ENCODE measurements at places on chromosomes 3 and 15.
A peak's percentile ranks its signal among the peaks of the same experiment; 100 is the strongest.

DNA sequence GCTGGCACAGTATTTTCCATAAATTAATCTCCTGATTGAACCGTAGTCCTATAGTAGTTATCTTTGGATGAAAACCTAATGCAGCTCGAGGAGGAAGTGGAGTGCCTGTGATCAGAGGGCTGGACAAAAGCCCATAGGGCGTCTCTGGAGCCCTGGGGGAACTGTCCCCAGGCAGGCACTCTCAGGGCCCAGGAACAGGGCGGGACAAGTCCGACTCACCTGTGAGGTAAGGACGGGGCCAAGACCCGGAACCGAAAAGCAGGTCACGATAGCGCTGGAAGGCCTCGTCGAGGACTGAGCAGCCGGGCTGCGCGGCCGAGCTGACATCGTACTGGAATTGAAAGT lies 341 bp downstream of the HEXA start:
- peak; percentile 61 for DNase-seq

DNA sequence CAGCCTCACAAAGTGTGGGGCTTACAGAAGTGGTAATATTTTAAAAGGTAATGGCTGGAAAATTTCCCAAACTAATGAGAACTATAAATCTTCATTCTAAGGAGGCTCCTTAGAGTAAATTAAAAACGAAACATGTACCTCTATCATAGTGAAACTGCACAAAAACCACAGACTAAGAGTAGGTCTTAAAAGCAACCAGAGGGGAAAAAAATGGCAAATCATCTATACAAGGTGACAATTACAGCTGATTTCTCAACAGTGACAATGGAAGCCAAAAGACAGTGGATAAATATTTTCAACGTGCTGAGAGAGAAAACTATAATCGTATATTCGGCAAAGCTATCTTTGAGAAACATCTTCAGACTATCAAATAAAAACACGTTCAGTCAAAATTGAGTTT lies 20.6 kb downstream of the HEG1 start:
- DNase-seq, result no peak

GRCh38 chr3:106058475-106058874 lies 189.7 kb upstream of the CBLB start:
- DNase-seq, result no peak

- peak; percentile 10 for DNase-seq
Observed at GRCh38 chr15:53126144-53126543, 336.0 kb upstream of the ONECUT1 start.

DNA sequence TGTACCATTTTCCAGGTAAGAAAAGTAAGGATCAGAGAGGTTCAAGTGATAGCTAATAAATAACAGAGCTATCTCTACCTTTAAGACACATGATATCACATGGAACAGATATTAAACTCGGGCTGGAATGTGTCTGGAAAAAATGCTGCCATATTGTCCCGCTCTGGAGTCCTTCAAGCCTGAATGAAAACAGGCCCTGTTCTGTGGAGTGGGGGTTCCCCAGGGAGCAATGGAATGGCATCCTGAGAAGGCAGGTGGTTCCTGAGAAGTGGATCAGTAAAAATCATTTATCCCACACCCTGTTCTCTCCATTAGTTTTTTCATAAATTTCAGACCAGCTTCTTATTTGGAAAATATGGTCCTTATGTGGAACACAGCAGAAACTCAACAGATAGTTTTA lies 57.3 kb upstream of the PRTG start:
- DNase-seq, result no peak

DNA sequence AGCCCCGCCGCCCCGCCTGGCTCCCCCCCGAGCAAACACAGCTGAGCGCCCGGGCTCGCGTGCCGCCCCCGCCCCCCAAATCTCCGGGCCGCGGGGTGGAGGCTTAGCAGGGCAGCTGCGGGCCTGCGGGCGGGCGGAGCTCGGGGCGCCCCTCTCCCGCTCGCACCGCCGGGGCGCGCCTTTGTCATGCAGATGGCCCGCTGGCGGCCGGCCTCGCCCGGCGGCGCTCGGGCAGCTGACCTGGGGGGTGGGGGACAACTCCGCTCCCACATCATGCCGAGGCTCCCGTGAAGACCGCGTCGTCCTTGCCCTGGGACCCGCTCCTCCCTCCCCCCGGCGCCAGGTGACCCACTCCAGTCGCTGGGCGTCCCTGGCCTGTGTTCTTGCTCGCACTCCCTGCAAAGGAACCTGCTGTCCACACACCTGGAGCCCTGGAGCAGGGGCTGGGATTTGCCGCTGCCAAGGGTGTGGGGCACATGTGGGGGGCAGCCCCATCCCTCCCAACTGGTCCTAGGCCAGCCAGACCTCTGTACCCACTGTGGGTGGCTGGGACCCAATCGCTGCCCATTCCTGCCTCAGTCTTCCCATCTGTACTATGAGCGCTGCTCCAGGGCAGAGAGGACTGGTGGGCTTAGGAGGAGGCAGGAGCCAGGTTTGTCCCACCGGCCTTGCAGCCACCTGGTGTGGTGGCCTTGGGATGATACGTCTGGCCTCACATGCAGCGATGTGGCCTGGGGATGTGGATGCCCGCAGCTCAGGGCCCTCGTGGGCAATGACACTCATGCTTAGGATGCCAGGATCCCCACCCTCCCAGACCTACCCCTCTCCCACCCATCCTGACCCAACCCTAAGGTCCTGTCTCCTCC lies 33.5 kb downstream of the DNAJB8 start:
- peak; percentile 35 for DNase-seq

DNA sequence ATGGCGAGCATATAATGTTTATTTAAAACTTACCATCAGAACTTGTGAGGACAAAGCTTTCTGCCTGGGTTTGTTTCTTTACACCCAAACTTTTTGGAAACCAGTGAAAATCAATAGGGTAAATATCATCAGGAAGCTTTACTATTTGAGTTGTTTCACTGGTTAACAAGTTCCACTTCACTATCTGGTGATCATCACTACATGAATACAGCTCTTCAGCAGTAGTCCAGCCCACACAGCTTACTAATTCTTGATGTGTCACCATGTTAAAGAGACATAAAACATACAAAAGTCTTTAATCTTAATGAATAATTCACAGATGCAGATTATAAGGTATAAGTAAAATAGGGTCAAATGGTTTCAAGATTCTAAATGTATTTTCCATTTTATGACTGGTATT lies 17.6 kb downstream of the IFT80 start:
- no peak for DNase-seq

DNA sequence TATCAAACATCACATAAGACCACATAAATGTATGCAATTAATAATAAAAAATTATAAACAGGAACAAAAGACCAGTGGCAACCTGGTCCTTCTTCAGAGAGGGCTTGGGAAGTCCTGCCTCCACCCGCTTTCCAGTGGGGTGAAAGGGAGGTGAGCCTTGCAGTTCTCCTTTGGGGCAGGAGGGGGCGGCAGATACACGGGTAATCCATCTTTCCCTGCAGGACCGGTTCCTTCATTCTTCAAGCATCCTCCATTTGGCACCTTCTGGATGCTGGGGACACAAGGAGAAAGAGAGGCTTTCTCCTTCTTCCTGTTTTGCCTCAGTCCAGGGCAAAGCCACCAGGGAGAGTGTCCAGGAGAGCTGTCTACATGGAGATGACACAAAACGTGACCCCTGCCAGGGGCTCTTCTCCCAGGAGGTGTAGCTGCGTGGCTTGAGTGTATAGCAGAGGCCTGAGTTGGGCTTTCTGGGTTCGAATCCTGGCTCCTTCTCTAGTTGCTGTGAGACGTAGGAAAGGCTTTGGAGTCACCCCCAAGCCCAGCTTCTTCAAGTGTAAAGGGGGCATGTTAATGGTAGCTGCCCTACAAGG lies 23.2 kb downstream of the RPLP1 start:
- DNase-seq, result peak; percentile 74

DNA sequence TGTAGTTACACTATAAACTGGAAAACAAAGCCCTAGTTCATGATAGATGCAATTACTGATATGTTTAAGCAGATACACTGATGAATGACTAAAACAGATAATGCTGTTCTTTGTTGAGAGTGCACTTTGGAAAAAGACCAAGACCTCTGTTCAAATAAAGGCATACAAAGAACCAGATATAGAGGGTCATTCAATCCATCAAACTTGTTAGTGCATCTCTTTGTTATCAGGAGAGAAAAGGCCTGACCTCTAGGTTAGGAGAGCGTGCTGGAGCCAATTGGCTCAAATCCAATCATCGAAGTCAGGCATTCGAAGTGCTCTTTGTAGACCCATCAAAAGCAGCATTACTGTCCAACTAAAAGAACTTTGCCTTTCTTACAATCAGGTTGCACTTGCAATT lies 124.2 kb downstream of the TFG start:
- no peak for DNase-seq

DNA sequence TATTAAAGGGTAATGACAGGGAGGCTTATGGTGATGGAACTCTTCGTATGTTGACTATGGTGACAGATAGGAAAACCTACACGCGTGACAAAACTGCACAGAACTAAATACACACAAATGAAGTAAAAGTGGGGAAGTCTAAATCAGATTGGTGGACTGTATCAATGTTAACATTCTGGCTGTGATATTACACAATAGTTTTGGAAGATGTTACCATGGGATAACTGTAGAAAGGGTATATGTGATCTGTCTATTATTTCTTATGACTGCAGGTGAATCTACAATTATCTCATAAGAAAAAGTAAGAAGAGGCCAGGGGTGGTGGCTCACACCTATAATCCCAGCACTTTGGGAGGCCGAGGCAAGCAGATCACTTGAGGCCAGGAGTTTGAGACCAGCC lies 9.1 kb downstream of the HIGD2B start:
- DNase-seq, result no peak

DNA sequence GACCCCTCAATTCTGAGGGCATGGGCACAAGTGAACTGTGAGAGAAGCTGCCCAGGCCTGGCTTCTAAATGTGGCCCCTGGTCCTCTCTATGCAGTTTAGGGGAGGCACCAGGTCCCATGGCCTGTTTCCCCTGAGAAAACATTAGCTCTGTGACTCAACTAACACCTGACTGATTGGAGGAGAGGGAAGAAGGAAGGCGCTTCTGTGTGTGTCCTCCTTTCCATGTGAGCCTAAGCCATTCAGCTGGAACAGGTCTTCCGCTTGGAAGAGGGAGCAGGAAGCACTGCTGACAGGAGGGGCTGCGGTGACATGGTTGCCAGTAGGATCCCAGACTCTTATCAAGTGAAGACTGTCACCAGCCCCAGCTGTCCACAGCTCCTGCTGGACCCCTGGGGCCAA lies 79.5 kb downstream of the MYLK start:
- DNase-seq, result no peak

- no peak for DNase-seq
Observed at GRCh38 chr15:60301024-60301423, 96.8 kb downstream of the ANXA2 start.

- peak; percentile 15 for DNase-seq
Observed at GRCh38 chr15:56948000-56948763, 29.7 kb downstream of the TCF12 start.

GRCh38 chr3:152400887-152401286 lies 132.2 kb downstream of the MBNL1 start:
- no peak for DNase-seq

DNA sequence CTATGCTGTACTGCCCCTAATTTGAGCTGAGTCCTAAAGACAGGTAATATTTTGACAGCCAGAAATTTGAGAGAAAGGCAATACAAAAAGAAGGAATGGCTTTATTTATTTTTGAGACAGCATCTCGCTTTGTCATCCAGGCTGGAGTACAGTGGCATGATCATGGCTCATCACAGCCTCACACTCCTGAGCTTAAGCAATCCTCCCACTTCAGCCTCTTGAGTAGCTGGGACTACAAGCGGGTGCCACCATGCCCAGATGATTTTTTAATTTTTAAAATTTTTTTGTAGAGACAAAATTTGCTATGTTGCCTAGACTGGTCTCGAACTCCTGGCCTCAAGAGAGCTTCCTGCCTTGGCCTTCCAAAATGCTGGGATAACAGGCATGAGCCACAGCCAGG lies 77.4 kb upstream of the SLC4A7 start:
- no peak for DNase-seq

GRCh38 chr15:77014132-77015081 lies 19.5 kb downstream of the PSTPIP1 start:
- peak; percentile 92 for DNase-seq

- DNase-seq, result peak; percentile 82
Observed at GRCh38 chr3:190586631-190587011, 72.7 kb downstream of the IL1RAP start.

GRCh38 chr3:11199902-11200845 lies 45.9 kb downstream of the HRH1 start:
- DNase-seq, result no peak

GRCh38 chr3:103388214-103388613 lies 953.4 kb downstream of the ZPLD1 start:
- no peak for DNase-seq

GRCh38 chr15:39508536-39508935 lies 72.3 kb upstream of the THBS1 start:
- no peak for DNase-seq

GRCh38 chr15:44727485-44728231 lies 8.7 kb upstream of the TRIM69 start:
- no peak for DNase-seq

DNA sequence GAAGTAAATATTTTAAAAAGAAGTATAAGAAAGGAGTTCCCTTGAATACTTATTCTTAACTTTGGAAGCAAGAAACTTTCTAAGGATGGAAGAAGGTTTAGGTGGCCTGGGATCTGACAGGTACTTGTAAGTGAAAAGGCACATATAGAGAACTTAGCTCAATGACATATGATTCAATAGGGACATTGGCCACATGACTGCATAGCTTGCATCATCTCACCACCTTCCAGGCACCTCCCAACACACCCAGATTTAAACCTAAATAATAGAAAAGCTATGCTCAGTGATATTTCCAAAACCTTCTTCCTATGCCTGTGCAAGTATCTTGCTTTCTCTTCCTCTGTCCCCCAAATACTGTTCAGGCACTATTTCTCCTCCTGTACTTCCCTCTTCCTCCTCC lies 4.7 kb upstream of the P2RY1 start:
- DNase-seq, result no peak

DNA sequence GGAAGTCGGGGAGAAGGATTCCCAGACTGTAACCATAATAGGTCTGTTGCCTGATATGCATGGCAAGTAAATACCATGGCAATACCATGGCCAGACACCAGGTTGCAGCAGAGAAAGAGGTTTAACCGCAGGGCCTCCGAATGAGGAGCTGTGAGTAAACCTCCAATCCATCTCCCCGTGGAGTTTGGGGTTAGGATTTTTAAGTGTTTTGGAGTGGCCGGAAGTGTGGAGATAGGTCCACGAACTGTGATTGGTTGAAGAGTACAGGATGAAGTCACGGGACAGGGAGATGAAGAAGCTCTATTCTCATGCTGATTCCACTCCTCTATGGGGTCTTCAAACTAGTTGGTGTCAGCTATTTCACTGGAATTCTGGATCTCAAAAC lies 127.9 kb downstream of the ST8SIA2 start:
- DNase-seq, result peak; percentile 71

DNA sequence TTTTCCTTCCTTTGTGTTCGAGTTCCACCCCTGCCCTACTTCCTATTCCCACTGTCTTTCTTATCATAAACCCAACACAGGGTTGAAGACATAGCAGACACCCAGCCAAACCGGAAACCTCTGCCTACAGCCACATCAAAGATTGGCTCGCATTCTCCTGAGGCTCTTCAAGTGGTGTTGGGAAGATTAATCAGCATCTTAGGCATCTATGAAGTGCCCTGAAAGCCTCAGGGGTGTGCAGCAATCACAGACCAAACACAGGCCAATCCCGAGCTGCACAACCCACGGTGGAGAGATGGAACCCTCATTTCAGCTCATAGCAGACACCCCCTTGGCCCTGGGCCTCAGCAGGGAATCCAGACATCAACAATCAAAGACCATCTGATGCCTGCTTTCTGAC lies 255.9 kb downstream of the XXYLT1 start:
- DNase-seq, result no peak
